ENCODE measurements at places on chromosomes 2 and 18.

DNA sequence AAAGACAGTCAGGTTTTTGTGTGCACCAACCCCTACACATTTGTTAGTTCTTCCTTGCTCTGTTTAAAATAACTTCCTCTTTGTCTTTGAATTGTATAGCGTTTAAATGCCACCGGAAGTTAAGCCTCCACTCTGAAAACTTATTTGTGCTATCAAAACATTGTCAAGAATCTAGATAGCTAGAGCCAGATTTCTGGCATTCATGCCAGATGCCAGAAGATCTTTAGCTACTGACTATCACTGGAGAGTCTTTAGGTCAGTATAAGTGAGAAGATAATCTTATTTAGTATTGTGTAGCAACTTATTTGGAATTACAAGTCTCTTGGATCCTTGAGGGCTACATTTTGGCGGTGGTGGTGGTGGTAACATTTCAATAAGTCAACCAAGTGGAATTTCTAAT is 63.4 kb upstream of the ADAM23 start:
- DNase-seq: no peak

- DNase-seq: no peak
Observed at GRCh38 chr18:11541179-11541578, 68.2 kb upstream of the SLC35G4 start.

DNA sequence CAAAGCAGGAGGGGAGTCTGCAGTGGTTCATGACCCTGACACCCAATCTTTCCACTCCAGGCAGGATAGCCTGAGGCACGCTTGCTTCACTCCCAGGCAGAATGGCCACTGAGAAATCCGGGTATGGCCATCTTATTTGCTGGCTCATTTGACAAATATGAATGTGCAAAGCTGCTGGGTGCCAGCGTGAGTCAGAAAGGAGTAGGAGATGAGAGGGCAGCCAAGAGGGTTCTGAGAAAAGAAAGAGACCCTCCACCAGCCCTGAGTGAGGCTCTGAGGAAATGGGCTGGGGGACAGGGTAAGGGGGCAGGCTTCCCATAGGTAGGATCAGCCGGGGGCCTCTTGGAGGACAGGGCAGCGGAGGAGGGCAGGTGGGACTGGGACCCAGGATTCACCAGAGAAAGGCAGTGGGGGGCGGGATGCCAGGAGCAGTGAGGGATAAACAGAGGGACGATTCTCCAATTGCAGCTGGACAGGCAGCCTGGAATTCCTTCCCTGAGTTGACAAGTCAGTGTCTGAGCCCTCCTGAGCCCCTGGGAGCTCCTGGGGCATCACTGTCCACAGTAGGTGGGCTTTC is 15.2 kb downstream of the RAMP1 start:
- no peak for DNase-seq

DNA sequence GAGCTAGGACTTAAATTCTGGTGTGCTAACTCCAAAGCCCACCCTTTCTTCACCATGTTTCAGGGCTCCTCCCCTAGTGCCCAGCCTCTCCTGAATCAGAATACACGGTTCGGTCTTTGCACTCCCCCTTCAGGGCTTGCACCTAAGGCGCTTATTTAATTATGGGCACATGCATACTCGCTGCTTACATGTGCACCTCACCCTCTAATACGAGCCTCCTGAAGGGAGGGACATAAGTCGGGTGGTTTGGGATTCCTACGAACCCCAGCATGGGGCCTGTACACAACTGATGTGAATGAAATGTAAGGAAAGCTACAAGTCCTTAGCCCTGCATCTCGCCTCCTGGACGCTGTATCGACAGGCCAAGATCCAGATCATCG is 435 bp downstream of the IFT172 start:
- DNase-seq: peak; percentile 16

DNA sequence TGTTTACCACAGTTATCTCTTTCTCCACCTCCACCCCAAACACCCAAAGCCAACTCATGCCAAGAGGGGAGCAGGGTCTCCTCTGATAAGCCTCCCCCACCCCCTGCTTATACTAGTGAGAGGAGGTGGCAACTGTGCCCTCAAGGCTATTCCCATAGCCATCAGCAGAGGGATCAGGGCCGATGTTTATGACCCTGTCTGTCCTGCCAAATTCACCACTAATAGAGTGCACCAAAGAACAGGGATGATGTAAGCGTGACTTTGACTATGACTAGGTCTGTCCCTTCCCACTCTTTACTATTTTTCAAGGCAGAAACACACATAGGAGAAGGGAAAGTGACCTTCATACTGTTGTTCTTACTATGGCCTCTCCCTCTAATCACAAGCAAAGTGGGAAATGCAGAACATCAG is 74.6 kb downstream of the CLHC1 start:
- peak; percentile 25 for DNase-seq

DNA sequence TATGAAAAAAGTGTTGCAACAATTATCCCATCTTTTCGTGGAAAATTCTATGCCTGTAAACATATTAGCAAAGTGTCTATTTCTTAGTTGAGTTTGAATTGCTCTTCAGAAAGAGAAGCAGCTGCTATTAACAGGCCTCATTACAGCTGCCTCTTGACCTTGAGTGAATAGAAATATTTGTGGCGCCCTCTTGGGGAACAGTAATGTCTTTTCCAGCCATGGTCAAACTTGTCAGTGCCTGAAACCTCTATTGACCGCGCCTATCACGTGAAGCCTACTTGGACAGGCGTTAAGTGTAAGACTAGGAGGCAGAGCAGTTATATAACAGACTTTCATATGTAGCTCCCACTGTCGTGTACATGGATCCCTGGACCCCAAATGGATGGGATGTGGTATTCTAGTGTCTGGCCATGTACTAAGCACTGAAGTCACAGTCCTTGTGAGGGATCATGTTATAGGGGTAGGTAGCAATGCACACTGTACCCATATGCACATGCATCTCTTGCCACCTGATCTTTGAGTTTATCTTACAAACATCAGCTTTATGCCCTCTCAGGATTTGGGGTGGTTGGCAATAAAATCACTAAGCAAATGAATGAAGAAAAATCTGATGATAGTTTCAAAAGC is 245.0 kb downstream of the PTGR3 start:
- DNase-seq: peak; percentile 13

GRCh38 chr18:78965260-78965659 is 14.4 kb upstream of the SALL3 start:
- DNase-seq: no peak

GRCh38 chr2:65421432-65421748 is 11.0 kb downstream of the SPRED2 start:
- no peak for DNase-seq

DNA sequence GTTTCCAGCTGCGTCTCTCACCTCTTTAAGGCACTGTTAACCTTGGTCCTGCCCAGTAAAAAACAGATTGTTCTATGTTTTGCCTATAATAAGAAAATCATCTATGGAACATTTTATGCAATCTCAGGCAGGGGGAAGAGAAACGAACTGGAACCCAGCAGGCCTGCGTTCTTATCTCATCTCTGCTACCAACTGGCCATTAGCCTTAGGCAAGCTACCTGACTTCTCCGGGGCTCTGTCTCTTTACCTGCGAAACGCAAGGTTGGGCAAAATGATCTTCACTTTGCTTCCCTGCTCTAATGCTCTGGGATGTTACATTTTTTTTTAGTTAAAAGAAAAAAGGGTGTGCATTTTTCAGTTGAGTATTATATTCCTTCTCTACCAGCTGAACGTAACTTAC is 70.5 kb upstream of the WIPF1 start:
- no peak for DNase-seq

GRCh38 chr2:238899386-238899785 is 51.5 kb downstream of the TWIST2 start:
- no peak for DNase-seq

DNA sequence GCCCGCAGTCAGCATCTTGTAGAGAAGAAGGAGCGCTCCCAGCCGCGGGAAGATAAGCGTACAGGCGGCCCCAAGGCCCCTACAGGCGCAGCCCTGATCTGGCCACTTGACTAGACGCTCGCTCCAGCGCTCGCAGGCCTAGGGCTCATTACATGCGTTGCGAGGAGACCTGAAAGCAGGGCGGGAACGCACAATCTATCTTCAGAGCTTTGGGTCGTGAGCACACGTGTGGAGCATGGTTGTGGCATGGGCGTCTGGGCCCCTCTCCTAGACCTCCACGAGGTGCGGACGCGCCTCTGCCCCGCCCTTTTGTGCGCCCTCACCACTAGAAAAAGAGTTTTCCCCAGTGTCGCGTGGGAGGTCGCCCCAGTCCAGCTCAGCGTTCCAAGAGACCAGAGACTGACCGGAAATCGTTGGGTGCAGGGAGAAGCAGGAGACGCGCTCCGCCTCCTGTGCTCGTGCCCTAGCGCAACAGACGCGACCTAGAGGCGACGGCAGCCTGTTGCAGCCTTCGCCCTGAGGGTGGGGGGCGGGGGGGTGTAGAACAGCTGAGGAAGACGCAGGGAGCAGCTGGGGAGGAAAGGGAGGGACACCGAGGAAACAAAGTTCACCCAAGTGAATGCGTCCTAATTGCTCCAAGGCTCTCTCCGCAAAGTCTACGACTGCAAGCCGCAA is 12.6 kb downstream of the NR4A2 start:
- DNase-seq: peak; percentile 64
